Right ventricle myocardium superior (tissue), 1 donor: ENCODE measurements at places on chromosomes 6 and 20. TPM values are rescaled to one million over a fixed set of nuclear protein-coding genes. Genes with fewer than 3 reads are reported as not detected.

Gene OGFR
- total RNA-seq: 17.8 TPM

Gene GRIK2
- total RNA-seq: 5.5 TPM

Gene SIRPD
- total RNA-seq: not detected

Gene XKR7
- not detected for total RNA-seq

Gene UBE2C
- 1.1 TPM for total RNA-seq

- peak; percentile 88 for DNase-seq
Observed at GRCh38 chr6:33276864-33277662, at the start of gene B3GALT4. B3GALT4 (plus strand) TSS chr6:33277123; CDS start chr6:33277420, 297 bp downstream.

- no peak for DNase-seq
Observed at GRCh38 chr6:126077810-126078776, 91.8 kb downstream of the TRMT11 start.

DNA sequence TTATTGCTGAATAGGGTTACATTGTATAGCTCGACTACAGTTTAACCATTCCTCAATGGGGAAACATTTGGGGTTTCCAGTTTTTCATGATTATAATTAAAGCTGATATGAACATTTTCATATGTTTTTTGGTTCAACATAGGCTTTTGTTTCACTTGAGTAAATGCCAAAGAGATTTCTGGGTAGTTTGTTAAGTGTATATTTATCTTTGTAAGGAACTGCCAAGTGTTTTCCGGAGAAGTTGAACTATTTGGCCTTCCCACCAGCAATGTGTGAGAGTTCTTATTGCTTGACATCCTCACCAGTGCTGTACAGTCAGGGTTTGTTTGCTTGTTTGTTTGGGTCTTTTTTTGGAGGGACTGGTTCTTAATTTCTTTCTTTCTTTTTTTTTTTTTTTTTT lies 83.7 kb upstream of the RALY start:
- DNase-seq: no peak

GRCh38 chr6:169343886-169344749 lies 90.5 kb upstream of the THBS2 start:
- no peak for DNase-seq
